Stimulated activated CD4-positive, alpha-beta T cell treated with anti-CD3 and anti-CD28 coated beads, Interleukin-2, amount 100 ng/mL, for 24 hours (primary cell): ENCODE measurements at places on chromosomes 1 and 21.

GRCh38 chr1:55353707-55354620 lies 138.8 kb upstream of the USP24 start:
- DNase-seq = no peak

DNA sequence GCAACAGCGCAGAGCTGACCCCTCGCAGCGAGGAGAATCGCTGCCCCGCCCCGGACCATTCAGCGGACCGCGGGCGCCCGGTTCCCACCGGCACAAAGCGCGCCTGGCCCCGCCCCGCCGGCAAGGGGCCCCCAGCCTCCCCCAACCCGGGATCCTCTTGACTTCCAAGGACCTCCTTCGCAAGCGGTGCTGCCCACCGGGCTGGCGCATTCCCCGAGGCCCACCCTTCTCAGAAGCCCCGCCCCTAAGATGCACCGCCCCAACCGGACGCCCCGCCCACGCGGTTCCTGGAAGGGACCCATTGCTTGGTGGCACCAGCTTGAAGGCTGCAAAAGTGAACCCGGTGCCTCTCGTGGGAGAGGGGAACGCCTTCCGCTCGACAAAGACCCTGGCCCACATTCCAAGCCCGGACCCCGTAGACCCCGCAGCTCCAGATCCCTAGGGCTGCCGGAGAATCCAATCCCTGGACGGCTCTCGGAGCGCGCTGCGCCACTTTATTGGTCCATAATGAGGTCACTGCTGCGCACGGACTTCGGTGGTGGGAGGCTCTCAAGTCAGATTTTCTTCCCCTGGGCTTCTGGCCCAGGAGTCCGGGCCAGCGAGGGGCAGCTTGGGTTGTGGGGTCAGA lies 2.0 kb downstream of the HES3 start:
- peak; percentile 50 for DNase-seq

- DNase-seq = no peak
Observed at GRCh38 chr1:112285316-112285715, 110.7 kb upstream of the CTTNBP2NL start.

GRCh38 chr1:23869051-23869450 lies 961 bp upstream of the FUCA1 start:
- no peak for DNase-seq

- no peak for DNase-seq
Observed at GRCh38 chr1:246043556-246043955, 463.5 kb downstream of the SMYD3 start.

DNA sequence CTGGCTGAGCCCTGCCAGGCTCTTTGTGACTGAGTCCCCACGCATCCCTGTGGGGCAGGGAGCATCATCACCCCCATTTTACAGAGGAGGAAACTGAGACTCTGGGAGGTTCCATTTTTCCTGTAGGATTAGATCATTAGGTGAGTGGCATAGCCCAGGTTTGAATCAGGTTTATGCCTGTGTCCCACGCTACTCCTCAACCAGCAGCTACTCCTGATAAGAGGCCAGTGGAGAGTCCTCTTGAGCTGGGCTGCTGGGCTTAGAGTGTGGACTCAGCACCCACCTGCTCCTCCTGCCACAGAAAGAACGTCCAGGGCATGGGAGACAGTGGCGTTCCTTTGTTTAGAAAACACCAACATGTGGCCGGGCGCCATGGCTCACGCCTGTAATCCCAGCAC lies 30.7 kb downstream of the TNFRSF1B start:
- no peak for DNase-seq

DNA sequence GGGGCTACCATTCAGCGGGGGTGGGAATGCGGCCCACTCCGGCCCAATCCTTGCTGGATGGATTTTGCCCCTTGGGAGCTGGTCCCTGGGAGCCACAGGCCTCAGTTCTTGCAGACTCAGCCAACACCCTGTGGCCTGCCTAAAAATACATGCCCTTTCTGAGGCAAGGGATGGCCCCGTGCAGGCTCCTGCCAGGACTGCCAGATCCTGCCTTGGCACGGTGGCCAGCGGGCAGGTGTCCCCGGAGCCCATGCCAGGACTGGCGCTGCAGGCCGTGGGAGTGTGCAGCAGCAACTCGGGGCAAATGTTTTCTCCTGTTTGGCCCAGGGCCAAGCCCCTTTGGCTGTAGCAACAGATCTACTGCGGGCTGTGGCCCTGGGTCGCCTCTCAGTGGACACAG lies 1.6 kb upstream of the PANK4 start:
- DNase-seq = no peak

DNA sequence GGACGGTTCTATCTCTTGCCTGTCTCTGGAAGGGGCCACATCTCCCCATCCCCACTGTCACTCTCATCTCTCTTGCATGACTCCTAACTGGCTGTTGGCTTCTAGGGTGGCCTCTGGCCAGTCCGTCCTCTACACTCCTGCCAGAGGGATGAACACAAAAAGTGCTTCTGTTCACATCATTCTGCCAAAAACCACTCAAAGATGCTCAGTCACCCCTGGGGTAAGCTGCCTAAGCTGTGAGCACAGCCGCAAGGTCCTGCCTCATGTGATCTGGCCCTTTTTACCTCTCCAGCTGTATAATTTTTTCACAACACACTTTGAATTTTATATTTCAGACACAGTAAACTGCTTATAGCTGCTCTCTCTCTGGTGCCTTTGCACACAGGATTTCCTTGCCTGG lies 97.6 kb upstream of the CD34 start:
- DNase-seq = no peak

GRCh38 chr1:16151196-16151994 lies 4.5 kb downstream of the EPHA2 start:
- no peak for DNase-seq

DNA sequence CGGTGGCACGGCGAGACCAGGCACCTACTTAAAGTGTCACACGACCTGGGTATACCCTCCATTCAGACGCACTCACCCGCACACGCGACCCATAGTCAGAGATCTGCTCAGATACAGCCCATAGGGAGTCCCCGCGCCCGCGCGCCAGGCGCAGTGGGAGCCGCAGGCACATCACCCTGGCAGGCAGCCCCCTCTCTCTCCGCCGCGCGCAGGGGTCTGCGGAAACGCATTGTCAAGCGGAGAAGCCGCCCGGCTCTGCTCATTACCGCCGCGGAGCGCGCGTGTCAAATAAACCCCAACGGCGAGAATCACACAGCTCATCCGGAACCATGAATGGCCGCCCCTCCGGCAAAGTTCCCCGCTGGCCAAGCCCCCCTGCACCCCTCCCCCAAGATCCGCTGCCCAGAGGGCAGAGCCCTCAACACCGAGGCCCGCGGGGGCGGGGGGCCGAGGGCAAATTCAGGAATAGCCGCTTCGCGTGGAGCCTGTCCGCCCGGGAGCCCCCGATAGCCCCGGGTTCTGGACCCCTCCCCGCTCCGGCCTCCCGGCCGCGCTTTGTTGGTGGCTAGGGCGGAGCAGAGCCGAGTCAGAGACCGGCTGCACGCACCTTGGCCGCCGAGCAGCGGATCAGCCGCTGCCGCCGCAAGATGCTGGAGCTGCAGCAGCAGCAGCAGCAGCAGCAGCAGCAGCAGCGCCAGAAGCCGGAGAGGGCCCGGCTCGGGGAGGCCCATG lies 522 bp downstream of the LRP8 start:
- DNase-seq = peak; percentile 59

- no peak for DNase-seq
Observed at GRCh38 chr21:46663754-46664153, 28.3 kb downstream of the PRMT2 start.

- DNase-seq = peak; percentile 42
Observed at GRCh38 chr1:17984583-17984982, 123.0 kb upstream of the IGSF21 start.

- no peak for DNase-seq
Observed at GRCh38 chr1:225596736-225597135, 56.2 kb downstream of the ENAH start.

DNA sequence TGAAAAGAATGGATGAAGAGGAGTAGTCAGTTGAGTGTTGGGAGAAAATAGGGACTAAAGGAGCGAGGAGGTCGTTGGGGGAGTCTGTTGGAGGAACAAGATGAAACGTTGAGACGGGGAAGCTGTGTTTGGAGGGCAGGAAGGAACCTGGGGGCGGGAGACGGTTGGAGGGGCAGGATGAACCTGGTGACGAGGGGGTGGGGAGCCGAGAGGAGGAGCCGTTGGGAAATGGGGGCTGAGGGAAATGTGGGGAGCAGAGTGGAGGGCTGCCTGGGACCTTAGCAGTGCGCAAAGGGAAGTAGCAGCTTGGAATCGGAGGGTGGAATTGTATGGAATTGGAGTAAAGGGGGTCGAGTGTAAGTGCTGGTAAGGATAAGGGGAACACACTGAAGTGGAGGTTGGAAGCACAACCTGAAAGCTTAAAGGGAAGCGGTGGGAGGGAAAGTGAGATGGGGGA lies 630 bp downstream of the MTF2 start:
- DNase-seq = peak; percentile 40

- DNase-seq = no peak
Observed at GRCh38 chr1:157580179-157580827, 17.6 kb downstream of the FCRL4 start.

- no peak for DNase-seq
Observed at GRCh38 chr1:243786531-243786930, 63.5 kb downstream of the AKT3 start.

DNA sequence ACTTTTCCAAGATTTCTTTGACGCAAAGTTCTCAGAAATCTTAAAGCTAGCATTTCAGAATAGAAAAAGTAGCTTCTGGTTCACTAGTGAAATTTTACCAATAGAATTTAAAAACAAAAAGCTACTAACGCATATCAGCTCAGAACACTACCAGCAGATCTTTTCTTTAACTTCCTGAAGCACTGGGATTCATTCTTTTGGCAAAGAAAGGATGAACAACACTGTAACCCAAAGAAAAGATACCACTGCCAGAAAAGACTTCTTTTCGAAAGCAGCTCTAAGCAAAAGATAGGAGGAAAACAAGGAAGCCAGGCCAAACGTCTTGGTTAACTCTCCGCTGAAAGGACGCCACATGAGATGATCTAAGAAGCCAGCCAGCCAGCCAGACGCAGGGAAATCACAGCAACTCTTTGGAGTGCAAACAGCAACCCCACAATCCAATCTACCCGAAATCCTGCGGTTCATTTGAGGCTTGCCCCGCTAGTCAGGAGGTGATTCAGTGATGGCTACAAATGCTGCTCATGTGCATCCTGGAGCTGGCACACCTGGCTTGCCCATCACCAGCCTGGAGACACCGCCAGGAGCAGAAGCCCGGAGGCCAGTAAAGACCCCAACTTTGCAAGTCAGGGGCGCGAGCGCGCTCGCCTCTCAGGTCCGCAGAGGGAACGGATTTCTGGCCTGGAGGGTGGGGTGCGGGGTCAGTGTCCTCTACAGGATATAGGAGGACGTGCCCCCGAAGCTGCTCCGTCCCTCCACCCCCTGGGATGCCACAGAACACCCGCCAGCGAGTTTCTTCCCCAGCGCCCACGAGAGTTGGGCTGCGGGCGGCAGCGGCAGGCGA lies 812 bp downstream of the NBPF1 start:
- DNase-seq = peak; percentile 54

DNA sequence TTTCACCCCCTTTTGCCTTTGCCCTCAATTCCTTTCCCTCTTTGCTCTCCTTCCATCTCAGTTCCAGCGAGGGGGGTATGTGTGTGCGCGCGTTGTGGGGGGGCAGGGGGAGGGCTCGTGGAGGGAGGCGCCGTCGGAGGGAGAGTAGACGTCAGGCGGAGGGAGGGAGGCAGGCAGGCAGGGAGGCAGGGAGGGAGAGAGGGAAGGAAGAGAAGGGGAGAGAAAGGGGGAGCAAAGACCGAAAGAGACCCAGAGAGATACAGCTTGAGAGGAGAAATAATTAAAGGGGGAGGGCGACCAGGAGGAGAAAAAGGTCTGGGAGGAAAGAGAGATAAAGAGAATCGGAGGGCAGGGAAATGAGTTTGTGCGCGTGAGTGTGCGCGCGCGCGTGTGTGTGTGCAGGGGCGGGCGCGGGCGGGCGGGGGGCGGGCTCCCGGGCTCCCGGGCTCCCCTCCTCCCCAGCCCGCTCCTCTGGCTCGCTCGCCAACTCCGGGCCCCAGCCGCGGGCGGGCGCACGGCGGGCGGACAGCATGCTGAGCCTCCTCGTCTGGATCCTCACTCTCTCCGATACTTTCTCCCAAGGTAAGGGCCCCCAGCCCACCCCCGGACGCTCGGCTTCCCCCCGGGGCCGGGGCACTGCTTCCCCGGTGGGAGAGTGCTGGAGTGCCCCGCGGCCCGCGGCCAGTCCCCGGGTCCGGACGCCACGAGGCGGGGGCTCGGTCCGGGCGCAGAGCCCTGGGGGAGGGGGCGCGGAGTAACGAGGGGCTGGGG lies at the start of gene KIRREL1:
KIRREL1 (plus strand) TSS at position 499 of the 771 bp plus-strand sequence; CDS start at position 531, 32 bp downstream.
- no peak for DNase-seq

DNA sequence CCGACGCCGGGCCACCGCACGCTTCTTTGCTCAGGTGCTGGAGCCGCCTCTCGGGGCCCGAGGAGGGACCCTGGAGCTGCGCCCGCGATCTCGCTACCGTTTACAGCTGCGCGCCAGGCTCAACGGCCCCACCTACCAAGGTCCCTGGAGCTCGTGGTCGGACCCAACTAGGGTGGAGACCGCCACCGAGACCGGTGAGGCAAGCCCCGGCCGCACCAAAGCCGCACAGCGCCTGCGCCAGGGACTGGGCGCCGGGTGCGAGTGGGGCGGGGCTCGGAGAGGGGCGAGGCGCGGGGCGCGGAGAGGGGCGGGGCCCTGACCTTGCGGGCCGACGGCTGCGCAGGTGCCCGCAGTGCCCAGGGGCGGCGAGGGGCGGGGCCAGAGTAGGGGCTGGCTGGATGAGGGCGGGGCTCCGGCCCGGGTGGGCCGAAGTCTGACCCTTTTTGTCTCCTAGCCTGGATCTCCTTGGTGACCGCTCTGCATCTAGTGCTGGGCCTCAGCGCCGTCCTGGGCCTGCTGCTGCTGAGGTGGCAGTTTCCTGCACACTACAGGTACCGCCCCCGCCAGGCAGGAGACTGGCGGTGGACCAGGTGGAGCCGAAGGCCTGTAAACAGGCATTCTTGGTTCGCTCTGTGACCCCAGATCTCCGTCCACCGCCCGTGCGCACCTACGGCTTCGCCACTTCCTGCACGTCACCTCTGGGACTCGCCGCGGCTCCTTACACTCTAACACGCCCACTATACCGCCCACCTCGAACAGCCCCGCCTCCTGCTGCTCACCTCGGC lies 9.8 kb upstream of the CDC20 start:
- peak; percentile 45 for DNase-seq

GRCh38 chr1:223017291-223017690 lies 125.8 kb downstream of the TLR5 start:
- no peak for DNase-seq

GRCh38 chr1:19654886-19655717 lies 9.6 kb upstream of the HTR6 start:
- DNase-seq = no peak

- no peak for DNase-seq
Observed at GRCh38 chr1:143748906-143749305, 222.9 kb downstream of the FAM72C start.

- no peak for DNase-seq
Observed at GRCh38 chr1:175773571-175773970, 30.2 kb upstream of the TNR start.

GRCh38 chr21:42568376-42568775 lies 54.7 kb downstream of the SLC37A1 start:
- DNase-seq = no peak

DNA sequence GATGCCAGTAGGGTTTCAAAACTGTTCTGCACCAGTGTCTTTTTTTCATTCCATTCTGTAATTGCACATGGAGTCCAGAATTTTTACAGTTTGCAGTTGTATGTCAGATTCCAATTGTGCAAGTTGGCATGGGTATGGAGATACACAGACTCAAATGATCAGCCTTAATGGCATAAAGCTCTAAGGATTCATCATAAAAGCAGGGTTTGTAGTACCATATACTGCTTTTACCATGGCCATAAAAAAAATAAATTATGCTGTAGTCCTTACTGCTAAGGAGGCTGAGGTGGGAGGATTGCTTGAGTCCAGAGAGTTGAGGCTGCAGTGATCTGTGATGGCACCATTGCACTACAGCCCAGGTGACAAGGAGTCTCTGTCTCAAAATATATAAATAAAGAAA lies 10.3 kb downstream of the MTARC1 start:
- no peak for DNase-seq

- DNase-seq = no peak
Observed at GRCh38 chr1:4147509-4147908, 247.4 kb upstream of the C1orf174 start.
